ENCODE measurements at places on chromosomes 3 and 15.

GRCh38 chr15:73927476-73928240 lies 1.4 kb downstream of the LOXL1 start:
- DNase-seq, result peak; percentile 64

- peak; percentile 60 for DNase-seq
These were observed 44.0 kb downstream of the CCDC54 start for GRCh38 chr3:107421170-107421792.

DNA sequence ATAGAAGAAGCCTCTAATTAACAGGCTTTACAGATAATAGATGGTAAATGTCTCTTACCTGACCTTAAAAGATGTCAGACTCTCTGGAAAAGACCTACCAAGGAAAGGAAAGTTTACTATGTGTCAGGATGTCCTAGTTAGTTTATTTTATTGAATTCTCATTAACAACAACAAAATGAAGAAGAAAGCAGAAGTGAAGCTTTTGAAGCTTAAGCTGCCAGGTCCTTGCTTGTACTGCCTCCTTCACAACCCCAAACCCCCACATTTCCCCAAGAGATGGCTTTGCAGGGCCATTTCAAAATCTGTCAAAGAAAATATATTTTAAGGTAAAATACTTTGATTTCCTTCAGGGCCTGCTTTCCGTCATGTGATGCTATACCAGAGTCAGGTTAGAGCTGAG lies 798.4 kb downstream of the TUSC7 start:
- no peak for DNase-seq

GRCh38 chr3:135970506-135971116 lies 5.1 kb downstream of the PPP2R3A start:
- no peak for DNase-seq

DNA sequence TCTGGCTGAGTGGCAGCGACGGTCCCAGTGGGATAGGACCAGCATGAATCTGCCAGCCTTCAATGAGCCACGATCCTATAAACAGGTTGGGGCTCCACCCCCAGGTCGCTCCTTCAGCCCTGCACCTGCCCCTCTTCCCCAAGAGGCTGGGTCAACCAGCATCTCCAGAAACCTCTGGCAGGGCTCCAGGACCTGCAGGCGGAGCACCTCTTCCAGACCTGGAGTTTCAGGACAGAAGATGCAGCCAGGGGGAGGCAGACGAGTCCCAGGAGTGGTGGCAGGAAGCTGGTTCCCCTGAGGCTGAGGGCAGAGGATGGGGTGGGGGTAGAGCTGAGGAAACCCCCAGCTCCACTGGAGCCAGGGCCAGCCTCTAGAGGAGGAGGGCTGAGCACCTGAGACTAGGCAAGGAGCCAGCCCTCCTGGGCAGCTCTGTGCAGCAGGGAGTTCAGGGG lies at the start of gene PLA2G4D:
Gene PLA2G4D, minus strand, starts transcription at position 51 of the 452 bp plus-strand sequence. CDS start 103 bp downstream, outside the sequence.
- DNase-seq, result peak; percentile 94

GRCh38 chr15:58441376-58442070 lies 9.7 kb downstream of the LIPC start:
- no peak for DNase-seq

- DNase-seq, result no peak
These were observed 17.3 kb downstream of the FAIM start for GRCh38 chr3:138625707-138626365.

- DNase-seq, result no peak
These were observed 6.2 kb upstream of the CCNL1 start for GRCh38 chr3:157166115-157166514.

- DNase-seq, result no peak
These were observed 72.9 kb upstream of the DCBLD2 start for GRCh38 chr3:98974442-98974841.

- no peak for DNase-seq
These were observed 27.9 kb downstream of the SYNM start for GRCh38 chr15:99132634-99133287.

GRCh38 chr3:55897573-55898224 lies 410.6 kb upstream of the WNT5A start:
- DNase-seq, result no peak

DNA sequence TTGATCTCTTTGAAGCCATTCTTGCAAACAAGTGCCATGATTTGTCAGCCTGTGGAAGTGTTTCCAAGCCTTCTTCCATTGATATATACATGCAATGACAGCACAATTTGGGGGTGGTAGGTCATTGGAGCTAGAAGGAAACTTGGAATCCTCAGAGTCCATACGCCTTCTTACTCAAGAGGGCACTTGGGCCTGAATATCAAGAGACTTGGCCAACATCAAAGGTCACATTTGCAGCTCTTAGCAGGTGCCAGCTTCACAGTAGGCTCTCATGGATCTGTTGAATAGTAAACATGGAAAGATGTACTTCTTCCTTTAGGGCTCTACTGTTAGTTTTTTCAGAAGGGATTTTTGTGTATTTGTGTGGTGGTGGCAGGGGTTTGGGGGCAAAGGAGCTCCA lies 50.9 kb downstream of the RHCG start:
- no peak for DNase-seq

DNA sequence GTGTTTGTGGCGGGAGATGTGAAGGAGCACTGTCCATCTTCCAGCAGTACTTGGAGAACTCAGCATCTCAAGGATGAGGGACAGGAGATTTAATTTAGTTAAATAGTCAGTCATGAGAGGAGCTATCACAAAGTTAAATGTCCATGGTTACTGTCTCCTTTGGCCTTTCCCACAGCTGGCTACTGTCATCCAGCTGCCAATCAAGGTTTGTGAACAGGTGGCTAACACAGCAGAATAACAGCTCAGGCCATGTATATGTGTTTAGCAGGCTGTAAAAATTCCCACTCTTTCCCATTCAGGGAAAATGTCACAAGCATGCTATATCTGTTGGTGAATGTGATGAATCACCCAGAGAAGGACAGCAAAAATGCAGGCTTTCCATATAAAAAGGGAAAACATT lies 120.5 kb downstream of the TMEM108 start:
- no peak for DNase-seq

- no peak for DNase-seq
These were observed 21.9 kb downstream of the GLDN start for GRCh38 chr15:51363383-51363782.

- no peak for DNase-seq
These were observed 15.2 kb downstream of the GNAI2 start for GRCh38 chr3:50251220-50251619.

DNA sequence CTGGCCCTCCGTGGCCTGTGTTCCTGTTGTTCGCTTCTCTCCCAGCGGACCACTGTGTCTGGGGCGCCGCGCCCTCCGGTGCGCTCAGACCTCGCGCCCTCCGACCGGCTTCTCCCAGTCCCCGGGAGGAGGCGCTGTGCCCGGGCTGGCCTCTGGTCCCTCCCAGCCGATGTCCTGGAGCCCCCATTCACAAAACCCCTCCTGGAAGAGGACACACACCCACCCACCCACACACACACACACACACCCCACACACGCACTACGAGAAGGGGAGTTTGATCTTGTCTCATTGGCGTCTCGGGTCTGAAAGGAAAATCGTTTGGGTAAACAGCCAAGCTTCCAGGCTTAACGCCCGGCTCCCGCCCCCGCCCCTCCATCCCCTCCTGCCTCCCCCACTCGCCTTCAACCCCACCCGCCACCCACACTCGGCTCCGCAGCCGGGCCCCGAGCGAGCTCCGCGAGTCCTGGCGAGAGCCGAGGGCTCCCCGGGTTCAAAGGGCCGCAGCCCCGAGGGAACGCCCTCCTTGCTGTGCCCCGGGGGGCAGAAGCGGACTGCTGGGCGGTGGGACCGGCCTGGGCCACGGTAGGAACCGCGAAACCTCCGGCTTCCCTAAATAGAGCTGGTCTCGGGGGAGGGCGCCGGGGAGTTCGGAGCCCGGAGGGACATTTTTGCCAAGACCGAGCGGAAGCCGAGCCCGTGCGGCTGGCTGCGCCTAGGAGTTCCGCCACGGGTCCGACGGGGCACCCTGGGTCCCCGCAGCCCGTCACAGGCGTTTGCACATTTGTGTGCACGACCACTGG lies 23.6 kb downstream of the NR2F2 start:
- no peak for DNase-seq

DNA sequence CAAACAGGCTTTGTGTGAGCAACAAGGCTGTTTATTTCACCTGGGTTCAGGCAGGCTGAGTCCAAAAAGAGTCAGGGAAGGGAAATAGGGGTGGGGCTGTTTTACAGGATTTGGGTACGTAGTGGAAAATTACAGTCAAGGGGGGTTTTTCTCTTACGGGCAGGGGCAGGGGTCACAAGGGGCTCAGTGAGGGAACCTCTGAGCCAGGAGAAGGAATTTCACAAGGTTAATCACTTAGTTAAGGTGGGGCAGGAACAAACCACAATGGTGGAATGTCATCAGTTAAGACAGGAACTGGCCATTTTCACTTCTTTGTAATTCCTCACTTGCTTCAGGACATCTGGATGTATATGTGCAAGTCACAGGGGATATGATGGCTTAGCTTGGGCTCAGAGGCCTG lies 1592.8 kb upstream of the GBE1 start:
- DNase-seq, result no peak

- no peak for DNase-seq
These were observed 38.1 kb upstream of the IQSEC1 start for GRCh38 chr3:13111173-13111872.

GRCh38 chr3:58386626-58387365 lies 46.8 kb downstream of the PDHB start:
- DNase-seq, result no peak

GRCh38 chr3:57787867-57788623 lies 31.9 kb downstream of the SLMAP start:
- DNase-seq, result peak; percentile 0

- no peak for DNase-seq
These were observed 112.5 kb upstream of the MLF1 start for GRCh38 chr3:158458464-158458863.

- DNase-seq, result no peak
These were observed 32.2 kb downstream of the PPP4R2 start for GRCh38 chr3:73028803-73029202.

- no peak for DNase-seq
These were observed 139.3 kb upstream of the HES1 start for GRCh38 chr3:193996641-193997089.

GRCh38 chr15:88695101-88695500 lies 56.3 kb downstream of the ISG20 start:
- no peak for DNase-seq

DNA sequence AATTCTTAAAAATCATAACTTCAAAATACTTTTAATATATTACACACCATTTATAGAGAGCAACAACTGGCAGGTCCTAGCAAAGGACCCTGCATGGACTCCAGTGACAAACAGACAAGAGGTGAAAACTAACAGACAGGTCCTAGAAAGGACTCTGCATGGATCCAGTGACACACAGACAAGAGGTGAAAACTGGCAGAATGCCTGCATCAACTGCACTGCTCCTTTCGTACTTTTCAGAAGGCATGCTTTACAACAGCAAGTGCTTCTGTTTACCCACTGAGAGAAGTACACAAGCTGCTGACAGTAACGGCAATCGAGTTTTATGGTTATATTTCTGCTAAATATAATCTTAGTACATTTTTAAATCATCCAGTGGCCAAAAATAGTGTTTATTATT lies 24.3 kb upstream of the GP5 start:
- no peak for DNase-seq

DNA sequence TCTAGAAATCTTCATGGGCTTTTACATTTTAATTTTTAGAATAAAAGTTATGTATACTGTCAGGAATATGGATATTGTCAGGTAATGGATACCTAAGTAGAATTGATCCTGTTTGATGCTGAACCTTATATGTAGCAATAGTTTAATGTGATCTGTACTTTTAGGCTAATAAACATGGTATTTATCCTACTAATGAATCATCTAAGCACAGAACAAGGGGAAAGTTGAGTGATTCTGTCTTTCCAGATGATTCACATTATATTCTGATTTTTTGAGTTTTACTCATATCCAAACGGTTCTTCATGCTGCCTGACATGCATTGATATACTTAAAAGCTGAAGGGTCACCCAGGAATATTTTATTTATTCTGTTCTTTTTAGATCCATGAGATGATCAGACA lies 34.5 kb downstream of the FANCI start:
- no peak for DNase-seq

DNA sequence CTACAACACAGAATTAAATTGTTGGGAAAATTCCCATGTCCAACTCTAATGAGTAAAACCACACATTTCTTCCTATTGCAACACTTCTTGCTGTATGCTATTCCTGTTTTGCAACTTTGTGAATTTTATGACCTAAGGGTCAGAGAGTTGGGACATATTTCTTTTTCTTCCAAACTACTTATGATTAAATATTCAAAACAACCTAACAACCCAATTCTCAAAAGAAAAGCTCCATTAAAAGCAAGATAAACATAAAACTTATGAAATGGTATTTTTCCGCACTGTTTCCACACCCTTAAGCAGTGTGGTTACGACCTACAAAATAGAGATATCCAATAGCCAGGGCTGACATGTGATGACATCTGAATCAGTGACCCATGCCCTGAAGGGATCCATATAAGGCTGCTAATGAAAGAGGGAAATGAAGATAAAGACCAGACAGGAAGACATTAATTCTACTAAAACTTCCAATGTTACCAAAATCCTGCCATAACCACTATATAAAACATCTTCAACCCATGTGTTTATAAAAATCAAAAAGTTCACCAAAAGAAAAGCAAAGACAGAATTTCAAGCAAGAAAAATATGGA lies 45.6 kb downstream of the DMXL2 start:
- DNase-seq, result no peak

DNA sequence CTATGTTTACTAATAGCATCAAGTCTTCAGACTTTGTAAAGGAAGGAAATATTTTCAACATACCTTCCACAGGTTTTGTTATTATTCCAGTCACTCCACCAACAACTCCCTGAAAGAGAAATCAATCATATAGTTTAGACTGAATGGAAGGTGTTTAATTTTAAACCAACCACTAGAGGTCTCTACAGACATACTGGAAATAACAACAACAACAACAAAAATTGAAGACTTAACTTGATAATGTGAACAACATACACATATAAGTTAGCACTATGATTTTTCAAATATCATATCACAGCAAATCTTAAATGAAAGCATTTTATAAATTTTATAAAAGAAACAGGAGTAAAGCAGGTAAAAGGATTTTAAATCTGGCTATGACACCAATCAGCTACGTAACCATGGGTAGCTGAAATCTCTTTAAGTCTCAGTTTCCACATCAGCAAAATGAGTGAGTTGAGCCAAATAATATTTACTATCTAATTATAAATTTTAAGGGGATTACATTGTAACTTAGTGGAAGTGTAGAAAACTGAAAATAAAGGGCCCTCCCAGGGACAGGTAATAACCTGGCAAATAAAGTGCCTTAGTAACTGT lies 188.2 kb downstream of the VPS13C start:
- DNase-seq, result no peak

DNA sequence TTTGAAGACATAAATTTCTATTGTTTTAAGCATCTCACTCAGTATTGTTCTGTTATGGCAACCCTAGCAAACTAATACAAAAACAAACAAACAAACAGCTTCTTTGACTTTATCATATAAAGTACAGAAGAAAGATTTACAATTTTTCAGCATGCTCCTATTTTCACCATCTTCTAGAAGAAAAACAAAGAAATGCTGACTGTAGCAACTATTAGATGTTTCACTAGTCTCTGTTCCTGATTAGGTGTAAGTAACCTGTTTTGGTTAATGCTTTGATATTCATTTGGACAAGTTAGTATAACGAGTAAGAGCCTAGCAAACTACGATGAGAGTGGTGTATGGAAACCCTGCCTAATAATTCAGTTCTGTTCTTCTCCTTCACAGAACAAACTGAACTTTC lies 478.5 kb downstream of the NAALADL2 start:
- DNase-seq, result no peak
